Activated gamma-delta T cell treated with anti-CD3 and anti-CD28 coated beads, Interleukin-2, amount 50 U/mL, for 16 hours (primary cell): ENCODE measurements at places on chromosomes 1 and 21.

GRCh38 chr1:42806593-42806992 lies 10.3 kb upstream of the ERMAP start:
- no peak for DNase-seq

DNA sequence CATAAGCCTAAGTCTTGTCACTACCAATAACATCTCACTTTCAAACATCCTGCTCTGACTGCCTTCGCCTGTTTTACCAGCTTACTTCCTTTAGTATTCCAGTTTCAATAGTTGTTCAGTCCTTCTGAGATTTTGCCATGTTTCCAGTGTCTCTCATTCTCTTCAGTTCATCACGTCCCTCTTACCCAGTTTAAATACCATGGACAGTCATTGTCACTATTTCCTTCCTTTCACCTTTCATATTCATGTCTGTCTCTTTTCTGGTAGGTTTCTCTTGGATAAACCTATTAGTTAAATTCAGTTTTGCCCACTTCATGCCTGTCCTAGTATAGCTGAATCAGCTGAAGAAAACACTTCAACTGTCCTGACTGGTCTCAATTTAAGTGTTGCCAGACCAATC lies 5.9 kb downstream of the ATF6 start:
- DNase-seq, result no peak

DNA sequence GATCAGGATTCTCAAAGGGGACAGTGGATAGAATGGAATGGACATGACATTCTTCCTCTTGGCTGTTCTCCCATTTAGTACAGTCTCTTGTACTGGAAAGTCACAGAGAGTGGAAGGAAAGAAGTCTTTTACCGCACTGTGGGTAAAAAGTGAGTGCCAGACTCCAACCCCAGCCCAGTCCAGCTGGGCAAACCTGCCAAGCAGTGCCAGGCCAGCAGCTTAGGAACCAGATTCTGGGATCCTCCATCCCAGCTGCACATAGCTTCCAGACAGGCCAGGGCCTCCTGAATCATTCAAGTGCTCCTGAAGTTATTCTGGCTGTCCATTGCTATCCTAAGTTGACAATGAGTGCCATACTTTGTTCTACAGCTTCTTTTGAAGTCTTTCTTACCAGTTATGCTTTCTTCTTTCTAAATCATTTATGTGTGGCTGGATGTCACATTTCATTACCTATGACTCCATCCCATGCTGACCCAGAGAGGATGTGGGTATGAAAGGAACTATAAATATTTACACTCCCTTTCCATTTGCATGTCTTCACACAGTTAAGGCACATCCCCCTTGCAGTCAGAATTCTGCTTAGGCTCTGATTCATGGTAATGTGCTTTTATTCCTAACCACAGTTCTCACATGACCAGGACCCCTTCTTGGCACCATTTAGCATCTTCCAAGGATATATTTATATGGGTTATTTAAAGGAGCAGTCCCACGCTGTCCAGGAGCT lies 88.9 kb downstream of the AK5 start:
- DNase-seq, result no peak

GRCh38 chr1:40919475-40920011 lies 57.4 kb upstream of the CITED4 start:
- no peak for DNase-seq

DNA sequence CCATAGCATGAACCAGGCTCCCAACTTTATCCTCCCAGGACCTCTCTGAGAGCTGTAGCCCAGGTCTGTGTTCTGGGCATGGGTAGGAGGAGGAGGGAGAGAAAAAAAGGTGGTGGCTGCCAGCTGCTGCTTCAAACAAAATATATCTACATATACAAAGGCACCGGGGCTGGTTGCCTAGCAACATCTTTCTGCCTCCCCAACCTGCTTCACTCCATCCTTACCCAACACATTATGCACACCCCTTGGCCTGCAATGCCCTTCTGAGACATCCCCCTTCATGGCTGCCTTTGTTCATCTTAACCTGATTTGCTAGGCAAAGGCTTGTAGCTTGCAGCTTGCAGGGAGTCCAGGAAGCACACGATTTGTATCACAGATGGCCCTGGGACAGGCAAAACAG lies 27.2 kb upstream of the ATP1A1 start:
- no peak for DNase-seq
